Activated CD4-positive, alpha-beta T cell treated with anti-CD3 and anti-CD28 coated beads for 4 hours (primary cell): ENCODE measurements at places on chromosomes 2 and 18.

GRCh38 chr2:124395961-124396360, 370.9 kb downstream of the CNTNAP5 start:
- DNase-seq = no peak

DNA sequence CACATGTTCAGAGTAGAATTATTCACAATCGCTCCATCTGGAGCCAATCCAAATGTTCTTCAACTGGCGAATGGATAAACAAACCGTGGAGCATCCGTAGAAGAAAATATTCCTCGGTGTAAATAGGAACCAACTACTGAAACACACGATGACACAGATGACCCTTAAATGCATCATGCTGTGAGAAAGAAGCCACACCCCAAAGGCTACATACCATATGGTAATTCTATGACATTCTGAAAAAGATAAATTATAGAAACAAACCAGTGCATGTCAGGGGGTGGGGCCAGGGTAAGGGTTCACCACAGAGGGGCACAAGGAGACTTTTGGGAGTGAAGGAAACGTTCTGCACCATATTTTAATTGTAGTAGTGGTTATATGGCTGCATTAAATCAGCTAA, 312.2 kb upstream of the SMIM21 start:
- DNase-seq = no peak

DNA sequence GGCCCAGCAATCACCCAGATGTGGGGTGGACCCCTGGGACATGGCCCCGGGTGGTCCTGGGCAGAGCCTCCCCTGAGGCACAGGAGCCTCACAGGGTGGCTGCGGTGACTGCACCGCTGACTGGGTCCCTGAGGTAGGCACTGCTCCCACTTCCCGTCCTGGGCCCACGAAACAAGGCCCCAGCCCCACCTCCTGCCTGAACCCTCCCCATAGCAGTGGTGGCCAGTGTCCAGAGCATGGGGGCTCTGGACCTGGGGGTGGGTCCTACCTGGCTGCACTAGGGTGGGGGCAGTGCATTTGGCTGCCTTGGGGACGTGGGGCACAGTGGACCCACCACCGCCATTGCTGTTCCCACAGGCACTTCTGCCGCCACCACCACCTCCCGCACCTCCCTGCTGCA, 39.4 kb downstream of the TDRD15 start:
- no peak for DNase-seq

DNA sequence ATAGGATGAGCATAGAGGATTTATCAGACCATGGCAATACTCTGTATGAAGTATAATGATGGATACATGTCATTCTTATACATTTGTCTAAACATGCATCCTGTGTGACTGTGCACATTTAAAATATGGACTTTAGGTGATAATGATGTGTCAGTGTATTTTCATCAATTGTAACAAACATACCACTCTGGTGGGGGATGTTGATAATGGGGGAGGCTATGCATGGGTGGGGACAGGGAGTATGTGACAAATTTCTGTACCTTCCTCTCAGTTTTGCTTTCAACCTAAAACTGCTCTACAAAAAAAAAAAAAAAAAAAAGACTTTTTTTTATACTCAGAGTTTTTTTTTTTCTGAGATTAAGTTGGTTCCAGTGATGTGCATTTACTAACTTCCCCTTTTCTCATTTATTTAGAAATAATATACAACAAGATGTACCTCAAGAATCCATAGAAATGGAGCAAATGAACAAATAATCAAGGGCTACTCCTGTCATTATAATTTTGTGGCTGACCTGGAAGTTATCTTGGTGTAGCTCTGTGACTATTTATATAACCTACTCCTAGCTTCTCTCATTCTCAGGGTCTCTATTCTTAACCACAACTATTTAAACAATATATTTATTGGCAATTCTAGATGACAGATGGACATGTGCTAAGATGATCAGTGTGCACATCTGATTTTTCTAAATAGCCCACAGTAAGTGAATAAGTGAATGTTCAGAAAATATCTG, 108.9 kb upstream of the ITGA4 start:
- no peak for DNase-seq

DNA sequence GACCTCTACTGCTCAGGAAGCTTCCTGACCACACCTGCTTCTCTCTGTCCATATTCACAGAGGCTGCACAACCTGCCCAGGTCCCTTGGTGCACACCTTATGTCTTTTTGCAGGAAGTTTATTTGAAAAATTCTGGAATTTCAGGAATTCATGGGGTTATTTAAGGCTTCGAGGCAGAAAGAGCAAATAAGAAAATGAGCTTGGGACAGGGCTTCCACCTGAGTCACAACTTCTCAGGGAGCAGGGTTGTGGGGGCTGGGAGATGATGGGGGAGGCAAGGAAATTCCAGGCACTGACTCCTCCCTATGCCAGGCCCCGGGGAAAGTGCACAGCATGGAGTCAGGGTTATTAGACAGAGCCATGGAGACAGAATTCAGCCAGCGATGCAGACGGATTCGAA, 57.7 kb downstream of the INHBB start:
- no peak for DNase-seq

- DNase-seq = no peak
These were observed 19.4 kb downstream of the TEX44 start for GRCh38 chr2:231612109-231612455.
